ENCODE measurements at places on chromosomes 5 and 9.

DNA sequence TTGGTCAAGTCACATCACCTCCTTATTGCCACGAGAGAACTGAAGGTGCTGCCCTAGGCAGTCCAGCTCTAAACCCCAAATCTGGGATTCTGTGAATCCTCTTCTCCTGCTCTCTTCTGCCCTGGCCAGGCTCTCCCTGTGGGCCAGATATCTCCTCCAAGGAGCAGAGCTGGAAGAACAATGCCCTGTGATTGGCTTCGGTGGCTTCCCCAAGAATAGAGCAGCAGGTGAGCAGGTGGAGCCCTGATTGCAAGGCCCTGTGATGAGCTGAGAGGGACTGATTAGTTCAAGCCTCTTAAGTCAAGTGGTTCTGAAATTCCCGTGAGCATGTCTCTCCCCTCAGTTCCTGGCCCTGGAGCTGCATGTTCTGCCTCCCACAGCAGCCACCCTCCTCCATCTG lies 175.3 kb upstream of the BRINP1 start:
- no peak for DNase-seq

- DNase-seq: no peak
Measured at GRCh38 chr5:172554562-172554961, 86.5 kb upstream of the NEURL1B start.

DNA sequence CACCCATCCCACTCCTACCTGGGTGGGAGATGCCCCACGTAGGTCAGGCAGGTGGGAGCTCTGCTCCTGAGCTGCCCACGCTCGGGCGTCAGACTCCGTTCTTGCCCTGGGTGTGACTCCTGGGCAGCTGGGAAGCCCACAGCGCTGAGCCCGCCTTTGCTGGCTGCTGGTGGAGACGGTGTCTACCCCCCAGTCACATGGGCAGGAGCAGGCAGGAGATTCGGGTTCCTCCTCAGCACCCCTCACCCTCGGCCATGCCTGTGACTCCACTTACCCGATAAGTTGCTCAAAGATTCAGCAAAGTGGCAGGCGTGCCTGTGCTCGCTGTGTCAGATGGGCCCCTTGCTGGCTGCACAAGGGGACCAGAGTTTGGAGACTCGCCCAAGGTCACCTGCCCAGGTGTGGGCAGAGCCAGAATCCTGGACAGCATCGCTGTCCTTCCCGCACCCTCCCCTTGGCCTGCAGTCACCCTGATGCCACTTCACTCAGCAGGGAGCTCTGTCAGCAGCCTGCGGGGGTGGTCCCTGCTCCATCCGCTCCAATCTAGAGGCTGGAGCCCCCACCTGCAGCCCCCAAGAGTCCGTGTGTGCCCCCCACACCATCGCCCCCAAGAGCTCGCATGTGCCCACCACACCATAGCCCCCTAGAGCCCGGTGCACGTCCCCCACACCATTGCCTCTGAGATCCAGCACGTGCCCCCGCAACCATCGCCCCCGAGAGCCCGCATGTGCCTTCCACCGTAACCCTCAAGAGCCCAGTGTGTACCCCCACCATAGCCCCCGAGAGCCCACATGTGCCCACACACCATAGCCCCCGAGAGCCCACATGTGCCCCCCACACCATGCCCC lies 4.2 kb downstream of the LCN1 start:
- DNase-seq: no peak

GRCh38 chr5:77396017-77396416 lies 96.1 kb downstream of the WDR41 start:
- DNase-seq: no peak

GRCh38 chr5:170917113-170917512 lies 55.3 kb downstream of the RANBP17 start:
- DNase-seq: no peak

- no peak for DNase-seq
Measured at GRCh38 chr5:32027717-32028458, 146.2 kb downstream of the GOLPH3 start.

GRCh38 chr5:82719368-82719767 lies 357.8 kb downstream of the TMEM167A start:
- DNase-seq: no peak

DNA sequence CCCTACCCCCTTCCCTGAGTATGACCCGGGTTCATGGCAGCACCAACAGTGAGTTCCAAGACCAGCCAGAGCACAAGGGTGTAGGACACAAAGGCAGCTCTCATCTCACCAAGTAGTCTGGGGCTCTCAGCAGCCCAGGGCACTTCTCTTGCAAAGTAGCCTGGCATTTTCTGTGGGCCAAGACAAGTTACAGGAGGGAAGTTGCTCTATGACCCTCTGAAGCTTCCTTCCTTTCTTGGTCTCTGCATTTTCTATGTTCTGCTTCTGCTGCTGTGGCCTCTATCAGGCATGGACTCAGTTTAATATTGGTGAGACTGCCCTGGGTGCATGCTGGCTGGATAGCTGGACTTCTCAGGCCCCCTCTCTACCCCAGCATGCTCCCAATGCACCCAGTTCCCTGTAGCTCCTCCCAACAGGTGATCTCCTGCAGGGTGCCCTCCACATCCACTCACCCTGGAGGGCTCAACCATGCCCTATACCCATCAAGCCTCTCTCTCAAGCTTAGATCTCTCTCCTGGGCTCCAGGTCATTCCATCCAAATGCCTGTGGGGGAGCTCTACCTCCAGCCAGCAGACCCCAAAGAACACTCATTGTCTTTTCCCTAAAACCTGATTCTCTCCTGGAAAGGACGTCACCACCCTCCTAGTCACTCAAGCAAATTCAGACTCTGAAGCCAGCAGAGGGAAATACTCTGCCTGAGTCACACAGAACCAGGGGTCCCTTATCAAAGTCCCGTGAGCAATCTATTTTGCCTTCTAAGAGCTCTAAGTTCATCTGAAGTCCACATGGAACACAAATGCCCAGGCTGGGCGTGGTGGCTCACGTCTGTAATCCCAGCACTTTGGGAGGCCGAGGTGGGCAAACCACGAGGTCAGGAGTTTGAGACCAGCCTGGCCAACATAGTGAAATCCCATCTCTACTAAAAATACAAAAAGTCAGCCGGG lies 13.8 kb downstream of the TBC1D2 start:
- DNase-seq: no peak

DNA sequence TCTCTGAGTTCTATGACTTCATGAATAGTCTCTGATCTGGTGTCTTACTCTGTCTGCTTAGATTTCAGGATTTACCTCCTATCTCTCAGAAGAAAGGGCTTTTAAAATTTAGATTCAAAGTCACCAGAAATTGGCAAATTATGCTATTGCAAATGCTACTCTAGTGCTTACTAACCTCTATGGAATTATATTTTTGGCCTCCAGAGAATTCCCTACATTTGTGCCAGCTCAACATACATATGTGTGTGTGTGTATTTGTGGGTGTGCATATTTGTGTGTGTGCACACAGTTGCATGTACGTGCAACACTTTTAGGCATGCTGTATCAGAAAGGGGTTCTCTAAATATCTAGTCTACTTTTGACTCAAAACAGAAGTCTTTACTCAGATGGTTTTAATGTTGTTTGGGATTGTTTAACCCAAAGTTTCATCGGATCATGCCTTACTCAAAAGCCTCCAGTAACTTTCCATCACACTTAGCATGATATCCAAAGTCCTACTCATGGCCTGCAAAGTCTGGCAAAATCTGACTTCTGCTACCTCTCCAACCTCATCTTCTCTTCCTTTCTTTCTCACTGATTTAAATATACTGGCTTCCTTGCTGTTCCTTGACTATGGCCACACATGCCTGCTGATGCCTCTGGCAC lies 147.6 kb upstream of the NR3C1 start:
- no peak for DNase-seq

GRCh38 chr9:121619545-121620324 lies 31.7 kb upstream of the DAB2IP start:
- DNase-seq: no peak

DNA sequence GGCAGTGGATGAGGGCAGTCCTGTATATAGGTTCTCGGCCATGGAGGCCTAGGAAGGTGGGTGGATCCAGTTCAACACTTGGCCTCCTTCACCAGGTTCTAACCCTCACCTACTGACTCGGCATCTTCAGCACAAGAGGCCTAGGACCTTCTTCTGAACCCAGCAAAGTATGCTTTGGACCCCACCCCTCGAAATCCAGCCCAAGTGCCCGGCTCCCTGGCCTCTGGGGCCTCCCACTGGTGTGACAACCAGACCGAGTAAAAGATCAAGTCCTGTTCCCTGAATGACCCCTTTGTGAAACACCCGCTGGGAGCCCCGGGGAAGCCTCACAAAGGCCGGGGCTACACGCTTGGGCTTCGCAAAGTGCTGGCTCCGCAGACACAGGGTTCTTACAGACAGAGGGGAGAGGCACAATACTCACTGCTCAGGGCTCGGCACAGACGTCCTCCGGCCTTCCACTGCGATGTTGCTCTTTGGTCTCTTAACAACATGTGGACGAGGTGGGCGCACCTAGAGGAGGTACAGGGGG lies 47.0 kb downstream of the CRB2 start:
- no peak for DNase-seq

All from stimulated activated CD8-positive, alpha-beta memory T cell treated with anti-CD3 and anti-CD28 coated beads, Interleukin-7, amount 100 ng/mL, for 24 hours (primary cell).